ENCODE measurements at places on chromosomes 12 and 14. TPM values are rescaled to one million over a fixed set of nuclear protein-coding genes. Genes with fewer than 3 reads are reported as not detected.

The HAL gene
- 0.12 TPM for total RNA-seq

The SERPINA12 gene
- total RNA-seq = not detected

The HRK gene
- total RNA-seq = not detected

The ACSM4 gene
- total RNA-seq = not detected

Data from activated CD4-positive, alpha-beta memory T cell treated with anti-CD3 and anti-CD28 coated beads for 36 hours (primary cell).